Pulmonary artery endothelial cell (primary cell): ENCODE measurements at places on chromosomes 4 and X.

DNA sequence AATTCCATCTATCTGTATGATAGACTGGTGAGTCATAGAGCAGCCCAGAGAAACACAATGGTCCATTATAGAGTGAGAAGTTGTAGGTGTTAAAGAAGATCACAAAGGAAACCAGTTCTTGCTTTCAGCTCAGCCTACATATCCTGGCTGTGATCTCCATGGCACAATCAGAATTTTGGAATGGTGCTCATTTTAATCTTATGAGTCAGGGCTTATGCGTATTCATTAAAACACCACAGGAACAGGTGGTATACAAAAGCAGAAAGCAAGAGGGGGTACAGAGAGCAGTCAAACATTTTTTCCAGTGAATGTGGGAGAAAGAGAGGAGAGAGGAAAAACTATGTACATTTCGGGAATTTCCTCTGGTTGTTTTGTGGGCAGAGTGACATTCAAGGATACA, 126.9 kb downstream of the MFAP3L start:
- DNase-seq, result no peak

- no peak for DNase-seq
Observed at GRCh38 chr4:145936997-145937901, 1.4 kb downstream of the ZNF827 start.

DNA sequence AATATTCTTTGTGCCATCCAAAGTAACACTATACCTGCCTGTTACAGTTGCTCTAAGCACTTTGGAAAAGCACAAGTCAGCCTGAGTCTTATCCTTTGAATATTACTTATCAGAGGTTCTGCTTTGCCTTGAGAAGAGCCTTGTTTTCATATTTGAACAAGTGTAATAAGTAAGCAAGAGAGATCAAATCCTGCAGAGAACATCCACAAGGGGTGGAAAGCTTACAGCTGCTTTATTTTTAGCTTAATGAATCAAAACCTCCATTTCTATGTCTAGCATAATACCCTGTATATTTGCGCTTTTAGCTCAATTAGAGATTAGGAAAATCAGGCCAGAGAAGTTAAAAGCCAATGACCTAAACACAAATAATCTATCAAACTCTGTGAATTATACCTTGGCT, 139.8 kb downstream of the CDS1 start:
- no peak for DNase-seq

GRCh38 chr4:107258359-107258758, 222.2 kb upstream of the DKK2 start:
- no peak for DNase-seq
